Neural crest cell (in vitro differentiated cells): ENCODE measurements at places on chromosomes 2 and 18.

DNA sequence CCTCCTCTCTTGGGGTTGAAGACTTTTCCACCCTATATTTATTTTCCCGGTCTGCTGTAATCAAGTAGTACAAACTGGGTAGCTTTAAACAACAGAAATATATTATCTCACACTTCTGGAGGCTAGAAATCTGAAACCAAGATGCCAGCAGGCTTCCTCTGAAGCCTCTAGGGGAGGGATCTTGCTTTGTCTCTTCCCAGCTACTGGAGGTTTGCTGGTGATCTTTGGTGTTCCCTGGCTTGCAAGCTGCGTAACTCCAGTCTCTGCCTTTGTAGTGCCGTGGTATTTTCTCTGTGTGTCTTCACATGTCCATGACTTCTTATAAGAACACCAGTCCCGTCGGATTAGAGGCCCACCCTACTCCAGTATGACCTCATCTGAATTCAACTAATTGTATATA lies 44.4 kb downstream of the MYO3B start:
- no peak for DNase-seq

DNA sequence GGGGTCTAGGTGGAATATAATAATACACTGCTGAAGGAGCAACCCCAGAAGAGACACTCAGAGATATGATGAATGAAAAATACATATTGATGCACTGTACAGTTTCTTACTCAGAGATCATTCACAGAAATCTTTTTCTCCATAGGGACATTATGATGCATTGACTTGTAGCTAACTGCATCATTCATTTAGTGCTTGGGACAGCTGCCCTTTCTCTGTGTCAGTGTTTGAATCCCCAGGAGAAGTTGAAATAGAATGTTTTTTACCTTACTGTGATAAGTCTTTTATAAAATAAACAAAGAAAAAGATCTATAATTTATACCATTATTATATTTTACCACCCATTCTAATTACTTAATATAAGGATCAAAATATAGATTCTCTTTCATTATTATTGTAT lies 91.7 kb upstream of the DSEL start:
- DNase-seq, result no peak

- DNase-seq, result no peak
These were observed 16.5 kb downstream of the SEPTIN10 start for GRCh38 chr2:109597283-109597682.

DNA sequence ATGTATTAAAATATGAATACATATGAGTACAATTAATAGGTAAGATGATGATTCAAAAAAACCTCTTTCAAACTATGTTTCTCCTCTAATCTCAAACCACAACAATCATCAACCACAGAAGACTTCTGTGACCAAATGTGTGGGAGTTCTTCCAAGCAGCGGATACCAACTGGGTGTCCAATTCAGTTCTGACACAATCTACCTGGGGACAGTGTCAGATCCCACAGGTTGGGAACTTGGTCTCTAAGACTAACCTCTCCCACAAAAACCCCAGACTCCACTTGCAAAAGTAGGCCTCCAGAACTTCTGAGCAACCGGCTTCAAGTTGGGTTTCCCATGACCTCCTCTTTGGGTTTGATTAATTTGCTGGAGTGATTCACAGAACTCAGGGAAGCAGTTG lies 26.9 kb downstream of the FASTKD1 start:
- no peak for DNase-seq

- no peak for DNase-seq
These were observed 3.0 kb upstream of the ITM2C start for GRCh38 chr2:230861552-230862255.

GRCh38 chr2:72270556-72271275 lies 123.1 kb upstream of the CYP26B1 start:
- no peak for DNase-seq

GRCh38 chr2:235677937-235678336 lies 184.1 kb downstream of the AGAP1 start:
- DNase-seq, result no peak

DNA sequence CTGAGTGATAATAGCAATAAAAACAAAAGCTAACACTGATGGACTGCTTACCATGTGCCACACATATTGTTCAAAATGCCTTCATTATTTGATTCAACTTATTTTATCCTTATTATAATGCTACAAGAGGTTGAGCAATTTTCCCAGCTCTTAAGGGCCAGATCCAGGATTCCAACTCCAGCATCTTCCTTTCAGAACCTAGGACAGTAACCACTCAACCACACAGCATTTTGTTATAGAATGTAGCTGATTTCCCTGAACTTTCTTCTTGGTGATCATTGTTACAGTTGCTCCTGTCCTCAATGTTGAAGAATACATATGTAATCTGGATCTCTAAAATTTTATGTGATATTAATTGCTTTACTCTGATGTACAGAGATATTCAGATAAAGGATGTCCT lies 341.7 kb downstream of the PIK3C3 start:
- no peak for DNase-seq
